ENCODE measurements at places on chromosomes 6 and 20. TPM values are rescaled to one million over a fixed set of nuclear protein-coding genes. Genes with fewer than 3 reads are reported as not detected.

DNA sequence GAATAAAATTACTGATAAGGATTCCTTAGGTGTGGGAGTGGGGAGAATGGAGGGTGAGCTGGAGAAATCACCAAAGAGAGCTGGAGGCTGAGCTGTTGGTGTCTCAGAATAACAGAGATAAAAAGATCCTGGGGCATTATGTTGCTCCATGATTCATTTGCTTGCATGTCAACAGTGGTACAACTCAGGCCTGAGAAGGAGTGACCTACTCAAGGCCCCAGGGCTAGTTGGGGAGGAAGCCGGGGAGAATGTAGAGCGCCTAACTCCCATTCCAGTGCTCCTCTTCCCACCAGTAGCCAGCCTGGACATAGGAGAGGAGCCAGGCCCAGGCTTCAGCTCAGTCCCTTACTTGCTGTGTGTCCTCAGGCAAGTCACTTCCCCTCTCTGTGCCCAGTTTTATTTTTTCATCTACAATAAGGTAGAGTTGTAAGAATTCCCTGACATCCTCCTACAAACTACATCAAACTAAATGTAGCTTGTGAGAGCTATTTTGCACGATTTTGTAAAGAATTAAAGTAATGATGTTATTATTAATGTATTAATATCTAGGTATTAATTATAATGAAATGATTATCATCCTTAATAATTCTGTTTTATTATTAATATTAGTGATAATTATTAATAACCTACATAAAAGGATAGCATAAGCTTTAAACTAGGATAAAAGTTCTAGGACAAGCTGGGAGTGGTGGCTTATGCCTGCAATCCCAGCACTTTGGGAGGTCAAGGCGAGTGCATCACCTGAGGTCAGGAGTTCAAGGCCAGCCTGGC is 250.9 kb upstream of the SULF2 start:
- DNase-seq, result no peak
- no peak overlapping the region for H3K27ac ChIP-seq
- no peaks in the 10 kb centered on the region for H3K27me3 ChIP-seq
- no peaks in the 10 kb centered on the region for H3K36me3 ChIP-seq
- H3K4me1 ChIP-seq, result no peaks in the 10 kb centered on the region

GRCh38 chr20:44034965-44035635 is 120.4 kb downstream of the TOX2 start:
- DNase-seq, result peak; percentile 34
- H3K4me3 ChIP-seq, result no peak overlapping the region
- H3K36me3 ChIP-seq, result no peaks in the 10 kb centered on the region
- no peaks in the 10 kb centered on the region for H3K27me3 ChIP-seq

DNA sequence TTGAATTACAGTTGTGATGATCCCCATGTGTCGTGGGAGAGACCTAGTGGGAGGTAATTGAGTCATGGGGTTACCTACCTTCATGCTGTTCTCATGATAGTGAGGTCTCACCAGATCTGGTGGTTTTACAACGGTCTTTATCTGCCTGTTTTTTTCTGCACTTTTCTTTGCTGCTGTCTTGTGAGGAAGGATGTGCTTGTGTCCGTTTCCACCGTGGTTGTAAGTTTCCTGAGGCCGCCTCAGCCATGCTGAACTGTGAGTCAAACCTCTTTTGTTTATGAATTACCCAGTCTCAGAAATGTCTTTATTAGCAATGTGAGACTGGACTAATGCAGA is 6.5 kb upstream of the RANBP9 start:
- no peaks in the 10 kb centered on the region for H3K4me1 ChIP-seq
- H3K4me3 ChIP-seq, result no peak overlapping the region
- H3K36me3 ChIP-seq, result no peaks in the 10 kb centered on the region
- no peak for DNase-seq
- no peak overlapping the region for H3K27ac ChIP-seq

DNA sequence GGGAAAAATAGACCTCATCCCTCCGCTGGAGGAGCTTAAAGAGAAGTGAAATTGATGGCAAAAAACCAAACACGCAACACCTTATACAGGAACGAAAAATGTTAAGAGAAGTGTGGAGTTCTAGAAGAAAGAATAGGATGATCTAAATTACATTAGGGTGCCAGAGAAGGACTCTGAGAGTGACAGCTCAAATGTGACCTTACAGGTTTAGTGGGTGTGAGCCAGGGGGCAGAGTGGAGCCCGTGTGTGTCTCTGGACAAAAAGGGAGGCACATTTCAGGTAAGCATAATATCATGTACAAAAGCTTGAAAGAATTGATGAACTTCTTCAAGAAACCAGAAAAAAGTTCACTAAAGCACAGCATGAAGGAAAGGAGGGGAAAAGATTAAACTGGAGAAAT is 20.8 kb downstream of the HLA-DRA start:
- no peaks in the 10 kb centered on the region for H3K4me1 ChIP-seq
- H3K4me3 ChIP-seq, result no peak overlapping the region
- DNase-seq, result no peak
- no peak overlapping the region for H3K27ac ChIP-seq
- H3K36me3 ChIP-seq, result no peaks in the 10 kb centered on the region

DNA sequence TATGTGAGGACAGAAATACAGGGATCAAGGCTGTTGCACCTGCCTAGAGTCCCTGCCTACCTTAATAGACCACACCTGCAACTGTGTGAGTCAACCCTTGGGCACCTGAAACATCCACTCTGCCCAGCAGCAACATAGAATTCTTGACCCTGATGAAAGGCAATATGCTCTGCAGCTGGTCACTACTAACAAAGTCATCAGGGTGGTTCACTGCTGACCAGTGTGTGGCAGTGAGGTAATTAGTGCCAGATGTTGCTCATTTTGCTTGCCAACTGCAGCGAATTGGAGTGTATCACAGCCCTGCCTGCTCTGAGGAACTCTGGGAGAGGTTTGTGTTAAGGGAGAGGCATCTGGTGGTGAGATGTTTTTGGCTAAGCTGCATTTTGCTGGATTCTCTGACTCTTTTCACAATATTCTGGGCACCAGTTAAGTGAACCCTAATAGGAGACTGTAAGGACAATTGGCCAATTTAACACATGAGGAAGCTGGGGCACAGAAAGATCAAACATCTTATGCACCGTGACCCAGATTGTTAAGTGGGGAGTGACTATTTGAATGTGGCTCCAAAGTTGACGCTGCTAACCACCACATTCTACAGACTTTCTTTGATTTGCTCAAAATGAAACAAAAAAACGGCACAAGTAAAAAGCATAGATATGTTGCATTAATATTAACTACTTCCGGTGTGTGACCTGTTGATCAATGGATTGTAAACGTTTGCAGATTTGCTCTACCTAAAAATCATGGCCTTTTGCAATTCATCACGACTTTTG is 61.9 kb upstream of the OPRM1 start:
- DNase-seq, result no peak
- H3K4me3 ChIP-seq, result no peak overlapping the region
- H3K36me3 ChIP-seq, result no peaks in the 10 kb centered on the region
- no peaks in the 10 kb centered on the region for H3K4me1 ChIP-seq
- H3K27me3 ChIP-seq, result no peaks in the 10 kb centered on the region

DNA sequence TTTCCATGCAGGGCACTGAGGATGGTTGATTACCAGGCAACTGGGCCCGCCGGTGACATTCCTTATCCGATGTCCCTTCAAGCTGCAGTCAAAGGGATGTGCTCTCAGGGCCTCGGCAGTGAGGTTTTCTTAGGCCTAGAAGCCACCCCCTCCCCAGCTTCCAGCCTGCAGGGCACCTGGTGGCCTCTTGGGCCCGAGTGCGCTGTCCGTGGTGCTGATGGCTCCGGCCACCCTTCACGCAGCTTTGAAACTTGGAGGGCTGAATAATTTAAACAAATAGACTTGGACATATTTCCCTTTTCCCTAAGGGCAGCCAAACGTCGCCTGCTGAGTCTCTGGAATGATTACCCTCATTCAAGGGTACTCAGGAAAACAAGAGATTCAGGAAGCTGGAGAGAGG is 8.9 kb upstream of the MLN start:
- H3K4me3 ChIP-seq, result no peak overlapping the region
- H3K36me3 ChIP-seq, result no peaks in the 10 kb centered on the region
- H3K27ac ChIP-seq, result no peak overlapping the region
- no peaks in the 10 kb centered on the region for H3K4me1 ChIP-seq
- DNase-seq, result no peak
- no peaks in the 10 kb centered on the region for H3K27me3 ChIP-seq

DNA sequence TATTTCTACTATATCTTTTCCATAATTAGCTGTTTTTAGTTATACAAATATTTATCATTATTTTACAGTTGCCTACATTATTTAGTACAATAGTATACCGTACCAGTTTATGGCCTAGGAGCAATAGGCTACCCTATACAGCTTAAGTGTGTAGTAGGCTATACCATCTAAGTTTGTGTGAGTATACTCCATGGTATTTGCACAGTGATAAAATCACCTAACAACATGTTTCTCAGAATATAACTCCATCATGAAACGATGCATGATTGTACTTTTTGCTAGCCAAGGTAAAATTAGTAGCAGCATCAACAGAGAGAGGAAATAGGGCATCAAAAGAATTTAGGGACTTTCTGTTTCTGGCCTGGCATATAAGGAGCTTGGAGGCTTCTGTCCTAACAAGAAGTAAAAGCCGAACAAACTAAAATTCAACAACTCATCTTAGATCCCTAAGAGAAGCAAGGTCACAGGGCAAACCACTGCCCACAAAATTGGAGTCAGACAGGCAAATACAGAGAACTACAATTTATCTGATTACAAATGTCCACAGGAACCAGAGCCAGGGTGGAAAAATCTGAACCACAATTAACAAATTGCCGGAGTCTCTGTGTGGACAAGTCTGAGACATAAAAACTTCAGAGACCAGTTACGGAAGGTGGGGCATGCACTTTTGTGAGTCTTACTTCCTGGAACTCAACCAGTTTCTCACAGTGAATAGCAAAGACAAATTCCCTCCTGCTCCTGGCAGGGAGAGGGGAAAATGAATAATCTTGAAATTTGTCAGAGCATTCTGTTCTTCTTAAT is 671.4 kb downstream of the RFPL4B start:
- no peaks in the 10 kb centered on the region for H3K36me3 ChIP-seq
- H3K4me3 ChIP-seq, result no peak overlapping the region
- peaks cover 5% of the 10 kb centered on the region for H3K4me1 ChIP-seq
- H3K27ac ChIP-seq, result peak overlapping the region; percentile 47
- peak; percentile 64 for DNase-seq

- no peak for DNase-seq
- no peaks in the 10 kb centered on the region for H3K4me1 ChIP-seq
- no peak overlapping the region for H3K4me3 ChIP-seq
Observed at GRCh38 chr6:43942616-43943015, 172.6 kb downstream of the VEGFA start.

DNA sequence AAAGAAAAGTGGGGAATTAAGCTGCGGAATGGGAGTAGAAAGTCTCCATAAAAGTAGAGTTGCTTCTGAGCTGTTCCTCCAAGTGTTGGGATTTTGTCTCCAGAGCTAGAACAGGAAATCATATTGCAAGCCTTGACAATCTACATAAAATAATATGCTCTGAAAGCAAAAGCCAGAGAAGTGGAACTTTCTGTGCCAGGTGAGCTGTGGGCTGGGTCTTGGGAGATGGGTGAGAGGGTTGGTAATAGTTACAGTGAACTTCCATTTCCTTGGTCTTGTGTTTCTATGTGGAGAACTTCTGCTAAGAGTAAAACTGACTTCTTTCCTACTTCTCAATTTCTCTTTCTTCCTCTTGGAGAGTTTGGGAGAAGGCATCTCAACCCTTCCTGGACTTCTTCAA is 6.3 kb upstream of the HMGN4 start:
- peaks cover 21% of the 10 kb centered on the region for H3K4me1 ChIP-seq
- H3K36me3 ChIP-seq, result no peaks in the 10 kb centered on the region
- no peak overlapping the region for H3K4me3 ChIP-seq
- H3K27me3 ChIP-seq, result no peaks in the 10 kb centered on the region

DNA sequence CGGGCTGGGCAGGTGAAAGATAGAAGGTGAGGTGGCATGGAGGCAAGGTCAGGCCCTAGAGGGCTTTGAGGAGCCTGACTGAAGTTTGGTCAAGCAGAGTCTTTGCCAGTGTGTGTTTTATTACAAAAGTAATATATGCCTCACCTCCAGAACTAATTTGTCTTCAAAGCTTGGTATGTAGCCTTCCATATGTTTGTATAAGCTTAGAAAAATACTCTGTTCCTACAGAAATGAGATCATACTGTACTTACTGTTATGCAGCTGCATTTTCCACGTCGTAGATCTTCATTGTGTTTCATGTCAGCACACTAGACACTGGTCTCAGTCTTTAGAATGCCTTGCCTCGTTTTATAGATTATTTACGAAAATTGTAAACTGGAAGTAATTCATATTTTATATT is 61.8 kb downstream of the ANKS1A start:
- DNase-seq, result no peak
- peaks cover 24% of the 10 kb centered on the region for H3K4me1 ChIP-seq
- no peak overlapping the region for H3K27ac ChIP-seq
- H3K27me3 ChIP-seq, result no peaks in the 10 kb centered on the region

- H3K27me3 ChIP-seq, result no peaks in the 10 kb centered on the region
- H3K27ac ChIP-seq, result no peak overlapping the region
- DNase-seq, result no peak
- H3K4me1 ChIP-seq, result no peaks in the 10 kb centered on the region
- H3K36me3 ChIP-seq, result peaks cover 15% of the 10 kb centered on the region
Observed at GRCh38 chr6:57130661-57131177, 40.7 kb downstream of the ZNF451 start.

- H3K27me3 ChIP-seq, result no peaks in the 10 kb centered on the region
- DNase-seq, result no peak
- H3K4me3 ChIP-seq, result no peak overlapping the region
- no peaks in the 10 kb centered on the region for H3K36me3 ChIP-seq
- H3K4me1 ChIP-seq, result no peaks in the 10 kb centered on the region
Observed at GRCh38 chr20:44761423-44761822, 15.8 kb downstream of the KCNK15 start.

- no peak overlapping the region for H3K4me3 ChIP-seq
- H3K27ac ChIP-seq, result no peak overlapping the region
- H3K36me3 ChIP-seq, result no peaks in the 10 kb centered on the region
- no peak for DNase-seq
- no peaks in the 10 kb centered on the region for H3K27me3 ChIP-seq
Observed at GRCh38 chr6:117870486-117871242, 36.4 kb upstream of the SLC35F1 start.

- no peak for DNase-seq
- no peaks in the 10 kb centered on the region for H3K36me3 ChIP-seq
- H3K27me3 ChIP-seq, result no peaks in the 10 kb centered on the region
- no peak overlapping the region for H3K27ac ChIP-seq
Observed at GRCh38 chr6:118740372-118740771, 89.0 kb upstream of the CEP85L start.

DUSP15 gene
- 8.8 TPM for total RNA-seq

SKIC2 gene
- 18.7 TPM for total RNA-seq

TBXT gene
- total RNA-seq, result not detected

EYA4 gene
- total RNA-seq, result 16.2 TPM

BTNL2 gene
- total RNA-seq, result not detected

FAM50B gene
- total RNA-seq, result 10.0 TPM

VPS16 gene
- total RNA-seq, result 16.4 TPM
